ENCODE measurements at places on chromosomes 7 and 10.

GRCh38 chr7:21986096-21986495 is 40.4 kb upstream of the CDCA7L start:
- DNase-seq: no peak

GRCh38 chr7:22185559-22185958 is 171.4 kb downstream of the RAPGEF5 start:
- no peak for DNase-seq

DNA sequence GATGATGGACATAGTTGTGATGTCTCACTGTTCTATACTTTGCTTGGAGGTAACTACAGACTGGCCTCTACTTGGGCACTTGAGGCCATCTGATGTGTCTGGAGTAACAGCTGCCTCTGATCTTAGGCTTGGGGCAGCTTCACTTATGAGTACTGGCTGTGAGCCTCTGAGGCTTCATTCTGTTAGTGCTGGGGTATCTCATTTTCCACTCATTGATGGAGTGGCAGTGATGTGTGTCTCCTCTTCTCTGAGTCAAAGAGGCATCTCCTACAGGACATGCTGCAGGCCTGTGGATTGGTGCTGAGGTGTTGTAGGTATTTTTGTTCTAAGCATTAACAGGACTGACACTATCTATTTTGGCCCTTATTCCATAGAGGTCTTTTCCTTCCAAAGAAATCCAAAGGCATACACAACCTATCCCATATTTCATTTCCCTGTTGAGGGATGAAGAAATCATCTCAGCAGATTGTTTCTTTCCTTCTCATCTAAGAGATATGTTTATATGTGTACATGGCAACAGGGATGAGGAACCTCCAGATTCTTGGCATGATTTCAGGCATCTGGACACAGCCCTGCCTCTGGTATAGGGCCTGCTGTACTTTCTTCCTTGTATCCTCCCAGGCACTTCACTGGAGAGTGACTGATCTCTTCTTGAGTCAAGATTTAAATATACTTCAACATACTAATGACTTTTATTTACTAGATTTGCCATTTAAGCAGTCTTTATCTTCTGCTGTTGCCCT is 65.7 kb upstream of the NOBOX start:
- no peak for DNase-seq

GRCh38 chr7:98418636-98419315 is 17.9 kb upstream of the BAIAP2L1 start:
- no peak for DNase-seq

- no peak for DNase-seq
Measured at GRCh38 chr7:47119261-47119865, 462.5 kb downstream of the TNS3 start.

DNA sequence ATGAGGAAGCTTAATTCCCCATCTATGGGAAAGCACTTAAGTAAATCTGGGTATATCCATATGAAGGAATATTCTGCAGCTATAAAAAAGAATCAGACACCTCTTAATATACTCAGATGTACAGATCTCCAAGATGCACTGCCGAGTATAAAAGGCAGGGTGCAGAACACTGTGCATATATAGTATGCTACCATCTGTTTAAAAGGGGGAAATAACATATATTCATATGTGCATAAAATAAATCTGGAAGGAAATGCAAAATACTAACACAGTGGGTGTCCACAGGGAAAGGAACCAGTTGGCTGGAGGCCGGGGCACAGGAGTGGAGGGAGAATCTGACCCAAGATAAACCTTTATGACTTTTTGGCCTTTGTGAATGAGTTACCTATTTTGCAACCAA is 201.4 kb downstream of the SFMBT2 start:
- DNase-seq: no peak

- DNase-seq: no peak
Measured at GRCh38 chr7:10855583-10855982, 118.1 kb upstream of the PHF14 start.

DNA sequence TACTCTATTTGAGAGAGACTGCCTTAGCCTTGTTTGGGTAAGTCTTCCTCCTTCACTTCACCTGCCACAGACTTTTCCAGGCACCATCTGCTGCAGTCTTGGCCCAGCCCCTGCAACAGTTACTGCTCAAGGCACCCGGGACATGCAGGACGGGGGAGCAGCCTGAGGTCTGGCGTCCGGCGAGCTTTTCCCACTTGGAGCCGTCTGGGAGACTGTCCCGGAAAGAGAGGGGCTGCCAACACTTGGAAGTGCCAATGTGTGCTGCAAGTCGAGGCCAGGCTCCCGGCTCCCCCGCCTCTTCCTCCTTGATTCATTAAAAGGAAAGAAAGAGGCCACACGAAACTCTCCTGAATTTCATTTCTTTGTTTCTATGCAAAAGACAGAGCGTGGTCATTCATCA is 13.7 kb downstream of the HTRA1 start:
- DNase-seq: no peak

GRCh38 chr10:103448746-103449145 is 3.4 kb downstream of the CALHM2 start:
- DNase-seq: no peak

GRCh38 chr7:141590666-141591065 is 39.5 kb downstream of the AGK start:
- no peak for DNase-seq

DNA sequence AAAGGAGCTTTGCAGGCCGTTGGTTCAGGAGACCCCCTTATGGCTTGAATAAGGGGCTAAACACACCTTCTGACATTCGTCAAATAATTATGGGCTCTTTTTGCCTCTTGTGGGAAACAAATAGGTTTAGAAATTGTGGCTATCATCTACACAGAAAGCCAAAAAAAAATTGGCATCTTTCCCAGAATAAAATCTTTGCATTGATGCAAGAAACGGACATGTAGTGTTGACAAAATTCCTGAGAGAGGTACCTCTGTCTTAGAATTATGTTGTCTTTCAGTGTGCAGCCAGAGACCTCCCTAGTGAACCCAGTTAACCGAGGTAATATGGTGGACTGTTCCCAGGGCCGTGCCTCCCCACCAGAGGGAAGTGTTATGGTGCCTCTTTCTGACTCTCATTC is 283.9 kb downstream of the SDHAF3 start:
- no peak for DNase-seq

- DNase-seq: no peak
Measured at GRCh38 chr7:18960725-18961124, 156.7 kb downstream of the TWIST1 start.

- no peak for DNase-seq
Measured at GRCh38 chr7:82221152-82221674, 222.4 kb downstream of the CACNA2D1 start.

DNA sequence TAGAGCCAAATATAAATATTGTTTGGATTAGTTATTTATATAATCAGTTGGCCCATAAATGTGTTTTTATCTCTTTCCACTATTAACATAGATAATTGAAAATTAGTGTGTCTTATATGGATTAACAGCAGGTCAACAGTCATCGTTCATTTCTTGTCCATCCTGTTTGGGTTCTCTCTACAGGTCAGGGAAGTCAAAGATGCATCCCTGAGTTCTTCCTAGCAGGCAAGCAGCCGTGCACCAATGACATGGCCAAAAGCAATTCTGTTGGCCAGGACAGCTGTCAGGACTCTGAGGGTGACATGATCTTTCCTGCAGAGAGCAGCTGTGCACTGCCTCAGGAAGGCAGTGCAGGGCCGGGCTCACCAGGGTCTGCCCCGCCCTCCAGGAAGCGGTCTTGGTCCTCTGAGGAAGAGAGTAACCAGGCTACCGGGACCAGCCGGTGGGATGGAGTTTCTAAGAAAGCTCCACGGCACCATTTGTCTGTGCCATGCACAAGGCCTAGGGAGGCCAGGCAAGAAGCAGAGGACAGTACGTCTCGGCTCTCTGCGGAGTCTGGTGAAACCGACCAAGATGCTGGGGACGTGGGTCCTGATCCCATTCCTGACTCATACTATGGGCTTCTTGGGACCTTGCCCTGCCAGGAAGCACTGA is 15.9 kb downstream of the FBH1 start:
- no peak for DNase-seq

- no peak for DNase-seq
Measured at GRCh38 chr7:140448781-140449480, 30.4 kb downstream of the MKRN1 start.

- no peak for DNase-seq
Measured at GRCh38 chr7:27150568-27151340, 1.6 kb downstream of the HOXA3 start.

DNA sequence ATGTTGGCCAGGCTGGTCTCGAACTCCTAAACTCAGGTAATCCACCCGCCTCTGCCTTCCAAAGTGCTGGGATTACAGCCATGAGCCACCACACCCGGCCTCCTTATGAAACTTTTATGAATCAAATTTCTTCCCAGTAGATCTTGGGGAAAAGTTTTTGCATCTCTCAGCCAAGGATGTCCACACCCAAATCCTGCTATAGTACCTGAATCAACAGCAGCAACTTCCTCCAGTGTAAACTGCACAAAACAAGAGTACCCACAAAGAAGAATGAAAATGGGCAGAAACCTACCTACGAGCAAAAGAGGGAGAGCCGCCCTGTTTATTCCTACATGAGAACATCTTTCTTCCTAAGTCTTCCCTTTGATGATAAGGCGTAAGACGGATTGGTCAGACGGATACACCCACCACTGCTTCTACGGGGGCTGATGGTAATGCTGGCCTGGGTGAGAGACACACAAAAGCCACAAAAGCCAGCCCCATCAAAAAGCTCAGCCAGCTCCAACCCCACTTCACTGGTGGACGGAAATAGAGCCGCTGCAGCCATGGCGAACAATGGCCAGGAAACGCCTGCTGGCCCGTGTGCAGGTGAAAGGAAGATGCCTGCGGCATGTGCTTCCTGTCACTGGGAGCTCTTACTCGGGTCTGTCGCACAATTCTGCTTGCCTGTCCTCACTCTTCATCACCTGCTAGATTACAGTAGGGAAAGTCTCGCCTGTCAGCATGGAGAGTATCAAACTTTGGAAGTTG is 10.4 kb downstream of the JCAD start:
- DNase-seq: no peak

GRCh38 chr7:106901828-106902441 is 36.9 kb downstream of the PIK3CG start:
- DNase-seq: no peak

GRCh38 chr7:73831834-73832651 is 1.2 kb downstream of the CLDN4 start:
- no peak for DNase-seq

- DNase-seq: no peak
Measured at GRCh38 chr10:33341637-33342036, 7.2 kb upstream of the NRP1 start.

DNA sequence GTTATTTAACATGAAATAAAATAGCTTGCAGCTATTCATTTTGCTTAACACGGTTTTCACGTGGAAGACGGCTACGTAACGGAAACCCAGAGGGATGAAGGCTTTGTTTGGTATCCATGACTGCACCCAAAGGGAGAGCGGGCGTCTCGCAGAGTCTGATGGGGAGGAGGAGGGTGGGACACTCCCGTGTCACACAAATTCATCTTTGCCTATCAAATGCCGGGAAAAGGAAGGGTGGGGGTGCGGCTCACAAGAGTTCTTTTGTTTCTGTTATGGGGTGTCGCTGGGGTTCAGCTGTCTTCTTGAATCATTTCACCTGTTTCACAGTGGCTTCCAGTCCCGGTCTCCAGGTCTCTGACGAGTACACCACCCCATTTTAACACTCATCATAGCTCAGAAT is 108.5 kb downstream of the ZRANB1 start:
- no peak for DNase-seq

GRCh38 chr7:149875396-149875795 is 1.6 kb downstream of the ATP6V0E2 start:
- no peak for DNase-seq

DNA sequence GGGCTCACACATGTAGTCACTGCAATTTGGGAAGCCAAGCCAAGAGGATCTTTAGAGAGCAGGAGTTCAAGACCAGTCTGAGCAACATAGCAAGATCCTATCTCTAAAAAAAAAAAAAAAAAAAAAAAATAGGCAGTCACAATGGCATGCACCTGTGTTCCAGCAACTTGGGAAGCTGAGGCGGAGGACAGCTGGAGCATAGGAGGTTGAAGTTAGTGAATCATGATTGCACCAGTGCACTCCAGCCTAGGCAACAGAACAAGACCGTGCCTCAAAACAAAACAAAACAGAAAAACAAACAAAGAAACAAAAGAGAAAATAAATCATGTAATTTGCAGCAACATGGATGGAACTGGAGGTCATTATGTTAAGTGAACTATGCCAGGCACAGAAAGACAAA is 33.6 kb upstream of the BICC1 start:
- DNase-seq: no peak

DNA sequence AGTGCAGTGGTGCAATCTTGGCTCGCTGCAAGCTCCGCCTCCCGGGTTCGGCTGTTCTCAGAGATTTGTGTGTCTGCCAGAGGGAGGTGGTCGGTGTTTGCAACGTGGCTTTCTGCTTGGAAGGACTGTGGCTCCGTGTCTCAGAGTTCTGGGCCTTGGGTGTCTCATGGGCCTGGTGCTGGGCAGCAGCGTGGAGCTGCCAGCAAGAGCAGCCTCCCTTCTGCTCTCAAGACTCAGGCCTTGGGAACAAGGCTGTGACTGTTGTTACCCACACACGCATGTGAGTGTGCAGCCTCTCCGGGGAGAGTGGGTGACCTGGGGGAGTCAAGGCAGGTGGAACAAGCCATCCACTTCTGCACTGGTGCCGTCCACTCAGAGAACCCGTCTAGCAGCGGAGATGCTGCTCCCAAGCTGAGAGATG is 52.0 kb downstream of the VIPR2 start:
- no peak for DNase-seq

DNA sequence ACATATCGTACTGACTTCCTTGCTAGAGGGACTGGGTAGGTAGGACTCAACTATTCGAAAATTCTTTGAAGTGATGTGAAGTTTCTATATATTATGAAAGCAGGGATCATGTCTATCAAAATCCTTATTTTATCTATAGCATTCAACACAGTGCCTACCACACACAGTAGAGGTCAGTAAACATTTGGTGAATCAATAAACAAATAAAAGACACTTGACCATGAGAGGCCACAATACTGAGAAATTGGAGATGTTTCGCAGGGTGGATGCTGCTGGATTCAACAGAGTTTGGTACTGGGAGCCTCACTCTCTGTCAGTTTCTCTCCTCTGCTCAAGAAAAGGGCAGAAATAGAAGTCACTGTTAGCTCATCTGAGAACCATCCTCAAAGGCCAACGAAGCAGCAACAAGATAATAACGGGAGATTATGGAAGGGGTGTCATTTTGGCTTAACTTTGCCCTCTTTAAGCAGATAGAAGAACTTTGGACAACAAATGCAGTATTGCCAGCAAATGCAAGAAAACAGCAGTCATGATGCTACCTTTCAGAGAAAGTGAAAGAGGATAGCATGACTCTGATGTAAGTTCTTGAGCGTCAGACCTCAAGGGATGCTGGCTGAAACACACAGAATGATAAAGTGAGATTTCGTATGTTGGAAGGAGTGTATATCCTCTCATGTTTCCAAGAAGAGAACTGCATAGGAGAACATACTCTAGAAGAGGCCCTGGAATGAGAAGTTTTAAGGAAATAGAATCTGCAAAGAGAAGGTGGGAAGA is 107.6 kb downstream of the SEMA3E start:
- no peak for DNase-seq

- DNase-seq: no peak
Measured at GRCh38 chr10:132163278-132163765, 23.4 kb upstream of the DPYSL4 start.

DNA sequence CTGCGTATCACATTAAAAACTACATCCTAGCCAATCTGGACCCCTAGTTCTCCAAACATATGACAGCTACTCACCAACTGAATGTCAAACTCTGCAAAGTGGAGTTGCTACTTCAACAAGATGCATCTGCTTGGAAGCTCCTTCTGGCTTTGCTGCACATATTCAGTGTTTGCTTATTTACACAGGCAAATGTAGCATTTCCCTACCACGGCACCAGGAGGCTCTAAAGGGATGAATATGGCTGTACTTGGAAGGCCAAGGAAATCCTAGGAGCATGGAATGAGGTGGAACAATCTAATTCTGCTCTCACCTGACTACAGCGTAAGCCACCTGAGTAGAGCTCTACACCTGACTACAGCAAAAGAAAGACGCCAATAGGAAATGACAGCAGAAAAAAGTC is 39.7 kb downstream of the MTPAP start:
- DNase-seq: no peak
